ENCODE measurements at places on chromosomes 7 and 10.
A peak's percentile ranks its signal among the peaks of the same experiment; 100 is the strongest.

DNA sequence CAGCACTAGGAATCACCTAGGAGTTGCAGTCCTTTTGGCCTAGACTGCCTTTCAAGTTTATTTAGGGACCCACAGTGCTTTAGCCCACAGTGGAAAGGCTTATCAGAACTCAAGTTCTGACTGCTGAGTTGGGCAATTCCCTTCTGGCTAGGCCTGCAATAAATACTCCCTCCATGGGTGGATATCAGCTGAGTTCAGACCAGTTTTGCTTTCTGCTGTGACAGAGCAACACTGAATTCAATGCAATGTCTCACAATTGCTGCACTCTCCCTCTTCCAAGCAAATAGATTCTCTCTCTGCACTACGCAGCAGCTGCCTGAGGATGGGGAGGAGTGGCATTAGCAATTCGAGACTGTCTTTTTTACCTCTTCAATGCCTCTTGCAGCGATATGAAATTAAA is 1153.3 kb downstream of the SORCS1 start:
- DNase-seq: no peak

- DNase-seq: no peak
Observed at GRCh38 chr7:157234271-157234670, 95.5 kb downstream of the UBE3C start.

- DNase-seq: no peak
Observed at GRCh38 chr10:71945819-71946474, 18.2 kb upstream of the CHST3 start.

GRCh38 chr7:122307228-122307621 is 2.7 kb upstream of the FEZF1 start:
- no peak for DNase-seq

DNA sequence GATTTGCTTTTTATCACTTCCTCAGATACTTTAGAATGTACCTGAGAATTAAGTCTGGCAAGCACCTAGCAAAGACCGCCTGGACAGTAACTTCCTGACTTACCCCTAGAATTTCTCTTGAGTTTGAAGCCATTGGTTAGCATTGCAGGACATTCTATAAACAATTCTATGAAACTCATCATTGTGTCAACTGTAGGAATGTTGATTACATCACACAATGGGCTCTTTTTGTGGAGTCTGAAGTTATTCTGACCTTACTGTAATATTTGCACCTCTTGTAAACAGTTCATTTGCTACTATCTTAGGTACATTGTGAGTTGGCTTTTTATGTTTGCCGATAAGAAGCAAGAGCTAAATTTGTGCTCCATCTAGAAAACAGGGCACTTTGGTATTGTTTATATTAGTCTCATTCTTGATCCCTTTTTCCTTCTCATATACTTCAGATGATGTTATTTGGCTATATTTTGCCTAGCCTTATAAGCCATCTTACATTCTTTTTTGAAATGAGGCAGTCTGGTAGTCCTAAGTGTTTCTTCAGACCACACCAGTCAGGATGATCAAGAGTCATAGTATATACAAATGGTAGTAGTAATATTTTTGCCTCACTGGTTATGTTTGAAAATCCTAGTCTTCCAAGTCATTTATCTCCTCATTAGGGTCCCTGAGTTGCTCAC is 52.4 kb downstream of the CASD1 start:
- DNase-seq: no peak

- no peak for DNase-seq
Observed at GRCh38 chr10:9656386-9656785, 1361.3 kb upstream of the CELF2 start.

DNA sequence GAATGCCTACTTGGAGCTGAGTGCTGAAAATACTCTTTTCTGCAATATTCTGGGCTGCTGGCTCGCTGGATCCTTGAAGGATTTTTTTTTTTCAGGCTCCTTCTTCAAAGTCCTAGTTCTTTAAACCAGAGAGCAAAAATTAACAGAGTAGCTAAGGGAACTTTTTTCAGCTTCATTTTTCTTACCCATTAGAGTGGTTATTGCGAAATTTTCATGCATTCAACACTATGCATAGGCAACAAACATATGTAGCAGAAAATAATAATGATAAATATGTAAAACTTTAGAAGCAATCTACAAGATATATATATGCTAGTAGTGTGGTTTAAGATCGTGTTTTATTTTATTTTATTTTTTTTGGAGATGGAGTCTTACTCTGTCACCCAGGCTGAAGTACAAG is 264.6 kb downstream of the SFMBT2 start:
- no peak for DNase-seq

- DNase-seq: no peak
Observed at GRCh38 chr10:60042262-60042661, 135.9 kb upstream of the CCDC6 start.

DNA sequence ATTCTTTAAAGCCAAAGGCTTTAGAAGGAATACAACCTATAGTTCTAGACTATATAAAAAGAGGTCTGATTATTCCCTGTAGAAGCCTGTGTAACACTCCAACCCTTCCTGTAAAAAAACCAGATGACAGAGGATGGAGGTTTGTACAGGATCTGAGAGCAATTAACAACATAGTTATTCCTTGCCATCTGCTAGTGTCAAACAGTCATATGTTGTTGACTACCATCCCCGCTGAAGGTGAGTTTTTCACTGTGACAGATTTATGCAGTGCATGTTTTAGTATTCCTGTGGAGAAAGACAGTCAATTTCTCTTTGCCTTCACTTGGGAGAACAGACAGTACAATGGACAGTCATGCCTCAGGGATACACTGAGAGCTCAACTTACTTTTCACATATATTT is 19.0 kb upstream of the SLC26A4 start:
- no peak for DNase-seq

- no peak for DNase-seq
Observed at GRCh38 chr7:81285142-81285871, 366.5 kb upstream of the SEMA3C start.

DNA sequence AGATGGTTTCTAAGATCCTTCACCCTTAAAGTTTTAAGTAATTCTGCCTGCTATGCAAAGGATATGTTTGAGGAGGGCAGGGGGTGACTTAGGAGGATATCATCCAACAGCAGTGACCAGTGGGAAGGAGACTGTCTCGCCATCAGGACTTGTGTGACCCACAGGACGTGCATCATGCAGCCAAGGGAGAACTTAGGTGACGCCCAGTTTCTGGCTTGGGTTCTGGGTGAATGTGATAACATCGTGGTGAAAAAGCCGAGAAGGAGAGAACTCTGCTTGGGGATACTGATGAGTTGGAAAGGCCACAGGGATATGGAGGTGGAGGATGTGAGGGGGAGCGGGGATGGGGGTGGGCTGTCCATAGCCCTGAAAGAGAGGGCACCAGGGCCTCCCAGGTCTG is 3.8 kb downstream of the WIPI2 start:
- DNase-seq: no peak

- no peak for DNase-seq
Observed at GRCh38 chr7:131827421-131827820, 271.0 kb upstream of the PODXL start.

- peak; percentile 41 for DNase-seq
Observed at GRCh38 chr10:75294866-75295701, 59.3 kb upstream of the COMTD1 start.

- DNase-seq: no peak
Observed at GRCh38 chr7:69804962-69805361, 206.7 kb downstream of the AUTS2 start.

- DNase-seq: no peak
Observed at GRCh38 chr10:88474884-88475844, 108.0 kb downstream of the RNLS start.

DNA sequence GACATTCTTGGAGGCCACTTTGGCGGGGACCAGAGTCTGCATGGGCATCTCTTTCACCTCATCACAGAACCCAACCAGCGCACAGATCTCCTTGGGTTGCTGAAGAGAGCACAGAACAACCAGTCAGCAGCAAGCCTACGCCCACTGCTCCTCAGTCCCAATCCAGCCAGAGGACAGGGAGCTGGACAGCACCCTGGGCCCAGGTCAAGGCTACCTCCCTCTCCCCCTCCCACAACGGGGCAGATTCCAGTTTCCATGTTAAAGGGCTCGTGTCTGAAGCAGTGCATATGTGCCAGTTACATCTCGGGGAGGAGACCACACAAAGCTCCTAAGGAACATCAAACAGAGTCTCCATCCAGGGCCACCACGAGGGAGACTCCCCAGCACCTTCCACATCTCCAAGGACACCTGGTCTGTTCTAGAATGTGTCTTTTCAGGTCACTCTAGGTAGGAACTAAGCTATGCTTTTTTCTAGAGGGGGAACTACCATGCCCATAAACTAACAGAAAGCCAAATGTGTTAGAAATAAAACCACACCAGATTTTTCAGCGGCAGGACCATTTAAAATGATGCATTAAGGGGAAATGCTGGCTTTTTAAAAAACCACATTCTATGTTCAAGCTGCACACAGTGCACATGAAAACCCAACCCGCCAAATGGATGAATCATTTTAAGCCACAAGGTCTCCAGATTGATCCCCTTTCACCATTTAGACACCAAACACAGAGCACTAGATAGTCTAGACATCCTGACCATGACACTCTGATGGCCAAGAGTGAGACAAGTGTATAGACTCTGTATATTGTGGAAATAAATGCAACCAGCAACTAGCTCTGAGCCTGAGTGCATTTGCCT is 28.9 kb downstream of the PSAP start:
- DNase-seq: no peak

DNA sequence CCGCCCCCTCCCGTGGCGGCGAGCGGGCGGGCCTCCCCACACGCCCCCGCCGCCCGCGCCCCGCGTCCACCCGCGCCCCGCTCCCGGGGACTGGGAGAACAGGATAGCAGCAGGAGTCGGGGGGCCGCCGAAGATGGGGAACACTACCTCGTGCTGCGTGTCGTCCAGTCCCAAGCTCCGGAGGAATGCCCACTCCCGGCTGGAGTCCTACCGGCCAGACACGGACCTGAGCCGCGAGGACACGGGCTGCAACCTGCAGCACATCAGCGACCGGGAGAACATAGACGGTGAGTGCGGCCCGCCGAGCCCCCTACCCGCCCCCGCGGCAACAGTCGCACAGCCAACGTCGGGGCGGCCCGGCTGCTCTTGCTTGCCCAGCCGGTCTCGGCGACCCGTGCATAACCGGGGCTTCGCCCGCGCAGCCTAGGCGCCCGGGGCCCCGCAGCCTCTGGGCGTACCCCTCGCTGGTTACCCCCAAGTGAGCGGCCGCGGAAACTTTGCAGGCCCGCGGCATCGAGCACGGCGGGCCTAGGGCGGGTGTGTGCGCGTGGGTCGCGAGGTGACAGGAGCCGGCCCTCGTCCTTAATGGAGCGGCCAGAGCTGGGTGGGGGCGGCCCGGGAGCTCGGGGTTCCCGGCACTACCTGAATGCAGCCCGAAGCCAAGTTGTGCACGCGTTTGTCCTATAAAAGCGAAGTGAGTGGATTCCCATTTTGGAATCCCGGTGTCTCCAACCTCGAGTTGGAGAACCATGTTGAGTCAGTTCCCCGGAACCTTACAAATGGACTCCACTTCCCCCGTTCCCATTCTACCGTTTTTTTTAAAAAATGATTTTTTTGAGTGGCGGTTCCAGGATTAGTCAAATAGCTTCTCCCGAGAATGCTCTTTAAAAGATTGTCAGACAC is 863 bp downstream of the CCNY start:
- DNase-seq: no peak

GRCh38 chr7:64590971-64591370 is 28.1 kb upstream of the ZNF680 start:
- DNase-seq: no peak

DNA sequence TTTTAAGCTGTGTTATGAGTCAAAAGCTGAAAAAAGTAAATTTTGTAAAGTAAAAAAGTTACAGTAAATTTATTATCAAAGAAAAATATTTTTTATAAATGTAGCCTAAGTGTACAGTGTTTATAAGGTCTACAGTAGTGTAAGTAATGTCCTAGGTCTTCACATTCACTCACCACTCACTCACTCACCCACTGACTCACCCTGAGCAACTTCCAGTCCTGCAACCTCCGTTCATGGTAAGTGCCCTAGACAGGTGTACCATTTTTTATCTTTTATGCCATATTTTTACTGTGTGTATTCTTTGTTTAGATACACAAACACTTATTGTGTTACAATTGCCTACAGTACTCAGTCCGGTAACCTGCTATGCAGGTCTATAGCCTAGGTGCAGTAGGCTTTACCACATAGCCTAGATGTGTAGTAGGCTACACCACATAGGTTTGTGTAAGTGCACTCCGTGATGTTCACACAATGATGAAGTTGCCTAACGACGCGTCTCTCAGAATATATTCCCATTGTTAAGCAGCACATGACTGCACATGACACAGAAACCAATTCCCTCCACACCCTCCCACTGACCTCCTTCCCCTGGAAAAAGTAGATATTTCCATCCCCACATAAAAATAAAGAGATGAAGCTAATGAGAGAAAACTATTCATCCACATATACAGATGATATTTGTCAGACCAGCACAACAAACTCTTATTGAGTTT is 44.8 kb upstream of the FGL2 start:
- DNase-seq: no peak

GRCh38 chr7:35418716-35419390 is 165.0 kb upstream of the TBX20 start:
- DNase-seq: no peak

DNA sequence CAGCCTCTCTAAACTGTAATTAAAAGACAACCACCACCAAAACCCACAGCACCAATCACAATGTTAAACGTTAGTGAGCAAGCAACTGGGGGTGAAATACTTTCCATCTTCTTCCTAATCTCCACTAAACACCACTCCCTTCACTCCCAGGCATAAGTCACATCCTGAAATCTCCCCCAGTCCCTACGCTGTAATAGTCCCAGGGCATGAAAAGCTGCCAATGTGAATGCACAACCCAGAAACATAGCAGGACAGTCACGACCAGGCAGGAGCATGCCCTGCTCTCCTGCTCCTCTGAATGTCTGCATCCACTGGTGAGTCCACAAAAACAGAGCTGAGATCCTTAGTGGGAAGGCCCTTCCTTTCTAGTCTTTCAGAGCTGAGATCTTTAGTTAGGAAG is 288.9 kb downstream of the PARD3 start:
- no peak for DNase-seq

- DNase-seq: no peak
Observed at GRCh38 chr10:53894145-53894544, 906.9 kb downstream of the PCDH15 start.

GRCh38 chr10:68067029-68067428 is 8.1 kb downstream of the HERC4 start:
- no peak for DNase-seq

- no peak for DNase-seq
Observed at GRCh38 chr10:98456686-98457482, 10.1 kb upstream of the HPS1 start.

GRCh38 chr7:98051118-98051744 is 55.4 kb upstream of the LMTK2 start:
- peak; percentile 21 for DNase-seq

GRCh38 chr7:142832417-142832816 is 22.5 kb upstream of the EPHB6 start:
- no peak for DNase-seq

DNA sequence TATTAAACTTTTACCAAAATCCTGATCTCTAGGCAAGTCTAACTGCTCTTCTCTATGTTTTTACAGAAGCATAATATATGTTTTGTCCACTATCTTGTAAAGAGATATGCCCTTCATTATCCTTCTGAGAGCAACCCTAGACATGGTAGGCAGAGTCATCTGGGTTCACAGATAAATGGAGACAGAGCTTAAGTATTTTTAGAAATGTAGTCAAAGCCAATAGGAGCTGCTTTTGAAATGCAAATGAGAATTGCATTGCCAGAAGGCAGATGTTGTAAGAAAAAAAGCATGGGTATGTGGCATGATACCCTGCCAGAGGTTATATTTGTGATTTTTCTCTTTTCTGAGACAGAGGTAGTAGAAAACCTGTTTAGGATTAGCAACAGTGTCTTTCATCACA is 964.8 kb downstream of the SORCS3 start:
- DNase-seq: no peak

Measured in stimulated activated CD8-positive, alpha-beta memory T cell treated with anti-CD3 and anti-CD28 coated beads, Interleukin-15, amount 100 ng/mL, for 4 hours (primary cell).